ENCODE measurements at places on chromosomes 12 and 14.

GRCh38 chr14:35335388-35336092, 43.4 kb downstream of the PSMA6 start:
- DNase-seq, result peak; percentile 91

DNA sequence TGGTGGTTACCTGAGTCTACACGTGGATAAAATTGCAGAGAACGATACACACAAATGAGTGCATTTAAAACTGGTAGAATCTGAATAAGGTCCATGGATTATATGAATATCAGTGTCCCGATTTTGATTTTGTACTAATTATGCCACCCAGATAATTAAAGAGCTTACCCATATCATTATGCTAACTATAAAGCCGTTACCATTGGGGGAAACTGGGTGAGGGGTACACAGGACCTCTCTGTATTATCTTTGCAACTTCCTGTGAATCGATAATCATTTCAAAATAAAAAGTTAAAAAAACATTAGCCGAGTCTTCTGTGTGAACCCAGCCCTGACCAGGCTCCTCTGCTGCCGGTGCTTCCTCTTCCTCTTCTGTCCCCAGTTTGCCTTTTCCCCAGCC, 107.1 kb downstream of the SMOC1 start:
- DNase-seq, result no peak

- no peak for DNase-seq
Measured at GRCh38 chr14:35167496-35167895, 45.1 kb downstream of the PRORP start.

DNA sequence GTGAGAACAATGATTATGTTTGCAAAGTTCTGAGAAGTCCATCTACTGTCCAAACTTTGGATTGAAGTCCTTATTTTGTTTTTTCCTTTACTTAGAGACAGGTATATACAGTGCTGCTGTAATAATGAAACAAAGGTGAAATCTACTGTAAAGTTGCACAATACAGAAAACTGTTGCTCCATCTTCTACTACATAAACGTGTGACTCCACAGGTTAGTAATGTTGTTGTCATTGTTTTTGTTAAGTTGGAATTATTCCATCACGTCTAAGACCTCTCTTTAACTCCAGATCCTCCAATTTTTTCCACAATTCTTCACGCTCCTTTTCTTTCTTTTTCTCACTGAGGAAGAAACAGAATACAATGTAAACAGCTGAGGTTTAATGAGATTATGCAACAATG, 57.0 kb upstream of the GPHB5 start:
- DNase-seq, result no peak

- peak; percentile 30 for DNase-seq
Measured at GRCh38 chr12:55972042-55972441, 1.8 kb upstream of the RAB5B start.

DNA sequence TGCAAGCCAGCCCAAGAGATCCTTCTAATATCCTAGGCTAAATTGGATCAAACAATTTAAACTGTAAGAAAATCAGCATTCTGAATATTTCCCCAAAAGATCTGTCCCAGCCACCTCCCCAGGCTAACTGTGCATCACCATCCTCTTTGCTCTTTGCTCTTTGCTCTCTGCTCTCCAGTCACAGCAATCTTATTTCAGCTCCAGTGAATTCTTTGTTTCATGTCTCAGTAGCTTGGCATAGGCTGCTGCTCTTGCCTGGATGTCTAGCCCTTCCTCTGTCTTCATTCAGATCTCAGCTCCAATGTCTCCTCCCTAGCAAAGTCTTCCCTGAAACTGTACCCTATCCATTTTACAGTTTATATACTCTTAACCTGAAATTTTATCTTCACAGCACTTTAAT, 399.8 kb upstream of the USP15 start:
- no peak for DNase-seq

DNA sequence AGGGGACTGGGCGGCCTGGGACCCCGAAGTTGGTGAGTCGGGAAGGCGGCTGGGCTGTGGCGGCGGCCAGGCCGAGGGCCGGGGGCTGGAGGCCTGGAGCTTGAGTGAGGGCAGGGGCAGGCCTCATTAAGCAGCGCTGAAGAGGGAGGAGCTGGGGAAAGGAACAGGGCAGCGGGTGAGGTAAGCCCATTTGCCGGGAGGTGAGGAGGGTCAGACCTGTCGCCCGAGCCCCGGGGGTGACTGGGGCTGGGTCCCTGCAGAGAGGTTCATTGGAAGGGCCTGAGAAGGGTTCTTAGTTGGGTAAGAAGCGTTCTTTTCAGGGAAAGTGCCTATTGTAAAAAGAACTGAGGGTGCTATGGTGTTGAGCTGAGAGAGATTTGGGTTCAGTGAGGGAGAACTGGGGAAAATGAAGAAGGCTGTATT, 441 bp downstream of the RAB5B start:
- peak; percentile 51 for DNase-seq

DNA sequence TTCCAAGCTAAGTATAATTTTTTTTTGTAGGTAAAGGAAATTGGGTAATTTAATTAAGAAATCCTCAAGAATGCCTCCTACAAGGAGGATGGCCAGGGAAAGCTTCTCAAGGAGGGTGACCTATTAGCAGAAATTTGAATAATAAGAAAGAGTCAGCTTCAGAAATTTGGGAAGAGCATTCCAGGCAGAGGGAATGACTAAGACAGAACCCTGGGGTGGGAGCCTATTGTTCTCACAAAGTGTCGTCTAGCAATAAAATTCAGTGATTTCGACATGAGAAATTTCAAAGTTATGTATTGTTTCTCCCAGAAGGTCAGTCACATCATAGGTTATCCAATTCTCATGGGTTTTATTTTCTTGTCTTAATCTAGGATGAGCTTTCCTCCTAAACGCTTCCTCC, 1168.4 kb downstream of the AACS start:
- DNase-seq, result no peak

DNA sequence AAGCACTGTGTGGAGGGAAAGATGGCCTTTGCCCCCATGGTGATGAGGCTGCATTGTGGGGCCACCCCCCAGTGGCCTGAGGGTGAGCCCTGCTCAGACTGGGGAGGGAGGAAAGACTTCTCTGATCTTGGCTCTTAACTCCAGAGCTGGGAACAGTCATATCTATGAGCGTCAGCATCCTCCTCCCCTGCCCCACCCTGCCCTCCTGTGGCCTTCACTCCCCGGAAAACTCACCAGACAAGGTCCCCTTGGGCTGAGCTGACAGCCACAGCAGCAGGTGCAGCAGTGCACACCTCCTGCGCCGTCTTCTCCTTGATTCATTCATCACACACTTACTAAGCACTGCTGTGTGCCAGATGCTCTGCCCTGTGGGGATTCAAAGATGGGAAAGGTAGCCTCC, 98.8 kb downstream of the B4GALNT3 start:
- DNase-seq, result no peak

GRCh38 chr12:108800591-108800990, 56.8 kb downstream of the SSH1 start:
- DNase-seq, result no peak

DNA sequence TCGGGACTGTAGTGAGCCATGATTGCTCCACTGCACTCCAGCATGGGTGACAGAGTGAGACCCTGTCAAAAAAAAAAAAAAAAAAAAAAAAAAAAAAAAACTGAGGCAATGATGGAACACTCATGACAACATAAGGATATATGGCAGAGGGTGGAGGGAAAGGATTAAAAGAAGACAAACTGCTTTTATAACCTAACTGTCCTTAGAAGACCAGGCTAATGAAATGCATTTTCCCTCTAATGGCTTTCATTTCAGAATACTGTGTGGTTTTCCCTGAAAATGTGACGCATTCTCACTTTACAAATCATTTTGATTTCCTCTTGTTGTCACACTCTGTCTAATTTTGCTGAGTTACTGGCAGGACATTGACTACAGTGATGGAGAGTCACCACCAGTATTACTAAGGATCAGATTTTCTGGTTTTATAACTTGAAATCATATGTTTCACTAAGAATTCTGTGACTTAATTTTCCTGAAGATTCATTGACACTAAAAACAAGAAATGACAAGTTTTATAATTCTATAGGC, 137.6 kb upstream of the SSTR1 start:
- DNase-seq, result no peak

- DNase-seq, result peak; percentile 67
Measured at GRCh38 chr12:94725375-94726168, 75.2 kb upstream of the TMCC3 start.

DNA sequence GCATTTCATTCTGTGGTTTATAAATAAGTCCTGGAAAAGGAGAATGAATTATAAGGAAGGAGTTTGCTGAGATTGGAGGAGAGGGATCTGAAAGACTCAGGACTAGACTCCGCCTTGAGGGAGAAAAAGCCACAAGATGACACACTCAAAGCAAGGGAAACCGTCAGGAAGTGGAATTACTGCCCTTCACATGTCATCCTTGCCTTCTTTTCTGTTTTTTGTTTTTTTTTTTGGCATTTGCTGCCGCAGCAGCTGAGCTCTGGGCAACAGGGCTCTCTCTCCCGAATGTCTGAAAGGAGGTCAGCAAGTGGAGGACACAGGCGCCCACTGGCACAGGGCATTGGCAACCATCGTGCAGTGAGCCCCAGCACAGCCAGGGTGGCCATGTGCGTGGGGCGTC, 344.9 kb downstream of the DPF3 start:
- DNase-seq, result no peak

DNA sequence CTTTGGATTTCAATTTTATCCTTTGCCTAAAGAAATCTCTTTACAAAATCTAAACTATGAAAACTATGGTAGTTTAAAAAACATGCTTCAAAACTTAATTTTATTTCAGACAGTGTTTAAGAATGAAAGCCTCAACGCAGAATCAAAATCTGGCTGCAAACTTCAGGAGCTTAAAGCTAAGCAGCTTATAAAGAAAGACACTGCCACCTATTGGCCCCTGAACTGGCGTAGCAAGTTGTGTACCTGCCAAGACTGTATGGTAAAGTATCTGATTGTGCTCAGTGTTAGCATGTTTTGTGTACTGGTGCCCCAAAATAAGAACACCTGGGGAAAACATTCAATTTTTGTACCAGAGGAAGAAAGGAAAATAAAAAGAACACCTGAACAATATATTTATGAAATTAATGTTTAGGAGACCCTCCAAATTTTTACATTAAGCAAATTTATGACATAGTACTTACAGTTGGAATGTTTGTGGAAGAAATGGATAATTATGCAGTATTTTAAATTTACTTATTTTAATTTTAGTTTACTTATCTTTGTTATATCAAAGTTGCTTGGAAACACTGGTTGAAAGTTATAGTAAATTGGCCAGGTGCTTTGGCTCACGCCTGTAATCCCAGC, 12.2 kb downstream of the UBR7 start:
- DNase-seq, result peak; percentile 48

GRCh38 chr12:75735853-75736252, 224.4 kb upstream of the KRR1 start:
- no peak for DNase-seq

- DNase-seq, result no peak
Measured at GRCh38 chr12:83018088-83018487, 331.4 kb downstream of the TMTC2 start.

DNA sequence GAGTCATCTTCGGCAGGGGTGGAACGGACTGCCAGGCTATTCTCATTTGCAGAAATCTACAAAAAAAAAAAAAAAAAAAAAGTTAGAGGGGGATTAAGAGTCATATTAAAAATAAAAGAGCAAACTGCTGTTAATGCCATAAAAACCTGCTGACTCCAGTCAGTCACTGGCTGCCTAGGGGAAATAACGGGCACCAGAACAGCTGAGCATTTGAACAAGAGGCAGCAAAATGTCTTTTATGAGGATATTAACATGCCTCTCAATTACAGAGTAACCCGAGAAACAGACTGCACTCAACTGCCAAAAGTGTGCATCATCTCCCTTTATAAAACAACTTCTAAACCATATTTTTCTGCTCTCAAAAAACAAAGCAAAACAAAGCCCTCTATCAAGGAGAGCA, 28.7 kb upstream of the CERS5 start:
- DNase-seq, result no peak

DNA sequence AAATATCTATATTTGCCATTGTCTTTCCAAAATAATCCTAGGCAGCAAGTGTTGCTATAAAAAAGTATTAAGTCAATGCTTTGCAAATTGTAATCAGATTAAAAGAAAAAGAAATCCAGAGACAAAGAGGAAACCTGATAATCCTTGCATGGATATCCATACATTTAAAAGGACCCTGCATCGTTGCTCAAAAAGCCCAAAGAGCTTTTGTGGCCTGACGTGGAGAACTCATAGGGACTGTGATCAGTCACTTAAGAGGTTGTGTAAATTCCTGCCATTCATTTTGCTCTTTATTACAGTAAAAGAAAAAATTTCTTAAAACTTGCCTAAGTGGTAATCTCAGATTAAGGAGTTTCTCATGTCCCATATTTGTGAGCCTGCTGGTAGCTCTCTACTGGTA, 392.6 kb downstream of the C12orf75 start:
- DNase-seq, result no peak

- DNase-seq, result no peak
Measured at GRCh38 chr12:92096346-92097136, 49.1 kb downstream of the BTG1 start.

GRCh38 chr12:125734137-125734536, 668.9 kb downstream of the AACS start:
- DNase-seq, result peak; percentile 45

GRCh38 chr12:105204916-105205315, 31.1 kb downstream of the APPL2 start:
- DNase-seq, result no peak

- no peak for DNase-seq
Measured at GRCh38 chr14:96245710-96246538, 10.1 kb upstream of the BDKRB1 start.

- DNase-seq, result no peak
Measured at GRCh38 chr12:68303850-68304249, 28.3 kb downstream of the MDM1 start.

GRCh38 chr12:27595231-27595642, 71.2 kb downstream of the PPFIBP1 start:
- DNase-seq, result no peak

- no peak for DNase-seq
Measured at GRCh38 chr14:101177301-101177971, 273.9 kb upstream of the RTL1 start.

- no peak for DNase-seq
Measured at GRCh38 chr12:32025906-32026305, 66.7 kb downstream of the RESF1 start.

DNA sequence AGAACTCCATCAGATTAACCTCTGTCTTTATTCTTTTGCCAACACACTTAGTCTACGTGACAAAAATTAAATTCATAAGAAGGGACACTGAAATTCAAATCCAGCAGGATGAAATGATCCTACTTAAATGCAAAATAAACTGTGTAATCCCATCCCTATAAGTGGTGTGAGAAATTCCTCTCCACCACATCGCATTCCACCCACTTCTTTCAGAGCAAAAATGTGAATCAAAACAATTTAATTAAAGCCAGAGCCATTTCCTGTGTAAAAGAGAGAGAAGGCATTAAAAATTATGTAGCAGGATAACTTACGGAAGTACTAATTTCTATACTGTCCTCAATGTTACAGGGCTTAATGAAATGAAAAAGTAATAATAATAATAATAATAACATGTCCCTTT, 844.3 kb downstream of the GALC start:
- DNase-seq, result no peak

- DNase-seq, result no peak
Measured at GRCh38 chr12:14264778-14265177, 100.7 kb upstream of the ATF7IP start.

DNA sequence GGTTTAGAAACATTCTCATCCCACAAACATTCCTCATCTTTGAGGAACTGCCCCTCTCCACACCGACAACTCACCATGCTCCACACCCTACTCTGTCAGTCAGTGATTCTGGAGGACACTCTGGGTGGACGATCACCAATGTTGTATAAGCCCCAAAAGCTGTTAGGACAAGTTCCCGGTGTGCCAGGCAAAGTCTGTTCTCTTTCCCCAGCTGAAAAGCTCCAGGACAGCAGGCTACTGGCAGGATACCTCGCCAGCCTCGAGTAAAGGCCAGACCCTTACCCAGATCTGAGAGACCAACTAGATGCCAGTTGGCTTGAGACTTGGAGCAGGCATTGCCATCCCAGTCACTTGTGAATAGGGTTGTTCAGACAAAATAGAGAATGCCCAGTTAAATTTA, 12.0 kb downstream of the KRT5 start:
- DNase-seq, result no peak
